Kidney (tissue), 22 donors: ENCODE measurements at places on chromosomes 4 and X.

DNA sequence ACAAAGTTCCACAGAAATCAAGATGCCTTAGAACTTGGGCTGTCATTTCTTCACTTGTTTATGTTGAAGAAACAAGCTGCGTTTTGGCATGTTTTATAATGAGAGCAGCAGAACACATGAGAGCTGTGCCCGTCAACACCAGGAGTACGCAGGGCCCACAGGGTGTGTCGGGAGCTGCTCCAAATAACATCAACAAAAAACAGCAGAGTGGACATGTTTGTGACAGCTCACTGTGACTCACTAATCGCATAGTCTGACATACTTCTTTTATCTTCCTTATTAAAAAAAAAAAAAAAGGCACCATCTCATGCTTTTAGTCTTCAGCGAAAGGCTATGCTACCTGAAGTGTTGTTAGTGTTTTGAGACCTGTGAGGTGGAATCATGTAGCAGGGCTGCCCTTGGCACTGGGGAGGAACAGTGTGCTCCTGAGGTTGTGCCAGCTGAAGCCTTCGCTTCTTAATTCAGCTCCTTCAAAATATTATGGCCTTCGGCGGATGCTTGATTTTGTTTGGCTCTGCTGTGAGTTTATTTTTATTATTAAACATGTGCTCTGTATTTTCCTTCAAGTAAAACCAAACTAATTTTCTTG, 32.8 kb downstream of the FHDC1 start:
- no peak for DNase-seq

DNA sequence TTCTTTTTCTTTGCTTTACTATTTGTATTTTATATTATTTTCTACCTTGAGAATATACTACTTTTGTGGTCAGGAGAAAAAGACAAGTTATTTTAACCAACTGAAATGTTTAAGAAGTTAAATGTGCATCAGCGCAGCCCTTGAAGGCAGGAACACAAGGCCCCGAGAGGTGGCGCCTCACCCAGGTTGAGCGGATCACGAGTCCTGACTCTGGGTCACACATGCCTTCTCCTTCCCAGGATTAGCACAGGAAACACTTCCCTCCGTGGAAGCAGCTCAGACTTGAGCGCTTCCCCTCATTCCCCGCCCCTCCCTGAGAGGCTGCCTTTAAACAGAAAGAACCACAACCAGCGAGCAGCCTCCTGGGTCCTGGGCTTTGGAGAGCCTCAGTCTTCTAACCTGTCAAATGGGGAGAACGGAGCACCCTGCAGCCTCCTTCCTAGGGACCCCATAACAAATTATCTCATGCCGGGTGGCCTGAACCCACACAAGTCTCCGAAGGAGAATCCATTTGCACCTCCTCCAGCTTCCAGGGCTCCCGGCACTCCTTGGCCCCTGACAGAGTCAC, 217.6 kb downstream of the AFAP1 start:
- no peak for DNase-seq

- DNase-seq: no peak
Measured at GRCh38 chr4:107746161-107746560, 26.1 kb upstream of the PAPSS1 start.

DNA sequence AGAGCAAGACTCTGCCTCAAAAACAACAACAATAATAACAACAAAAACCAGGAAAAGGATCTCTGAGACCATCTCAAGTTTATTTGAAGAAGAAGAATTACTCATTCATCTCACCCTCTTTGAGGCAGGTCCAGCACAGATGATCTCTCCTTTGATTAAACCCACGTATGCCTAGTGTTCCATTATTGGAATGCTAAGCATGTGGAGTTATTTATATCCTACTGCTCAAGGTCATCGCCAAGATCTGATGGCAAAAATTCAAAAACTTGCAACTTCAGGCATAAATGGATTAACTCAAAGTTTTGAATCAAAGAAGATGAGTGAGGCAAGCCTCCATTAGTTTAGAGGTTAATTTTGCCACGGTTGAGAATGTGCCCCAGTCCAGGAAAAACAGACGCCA, 184.2 kb downstream of the DHRSX start:
- no peak for DNase-seq

DNA sequence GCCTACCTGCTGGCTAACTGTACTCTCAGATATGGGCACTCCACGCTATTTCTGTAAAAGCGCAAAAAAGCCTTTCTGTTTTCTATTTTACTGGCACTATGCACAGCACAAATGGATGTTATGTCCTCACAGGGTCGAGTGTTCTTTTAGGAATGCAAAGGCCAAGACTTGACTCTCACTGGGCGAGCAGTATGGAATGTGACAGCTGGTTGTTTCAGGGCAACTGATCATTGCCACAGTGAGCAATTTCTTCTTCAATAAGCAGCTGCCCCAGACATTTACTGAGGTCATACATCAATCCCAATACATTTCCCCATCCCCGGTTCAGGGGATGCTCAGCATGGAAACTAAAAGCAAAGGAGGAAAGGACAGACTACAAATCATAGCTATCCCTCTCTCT, 58.2 kb downstream of the PDE5A start:
- DNase-seq: no peak

GRCh38 chr4:168877511-168878491, 132.3 kb downstream of the CBR4 start:
- DNase-seq: peak; percentile 70

GRCh38 chr4:73021634-73022033, 47.9 kb downstream of the COX18 start:
- DNase-seq: no peak

DNA sequence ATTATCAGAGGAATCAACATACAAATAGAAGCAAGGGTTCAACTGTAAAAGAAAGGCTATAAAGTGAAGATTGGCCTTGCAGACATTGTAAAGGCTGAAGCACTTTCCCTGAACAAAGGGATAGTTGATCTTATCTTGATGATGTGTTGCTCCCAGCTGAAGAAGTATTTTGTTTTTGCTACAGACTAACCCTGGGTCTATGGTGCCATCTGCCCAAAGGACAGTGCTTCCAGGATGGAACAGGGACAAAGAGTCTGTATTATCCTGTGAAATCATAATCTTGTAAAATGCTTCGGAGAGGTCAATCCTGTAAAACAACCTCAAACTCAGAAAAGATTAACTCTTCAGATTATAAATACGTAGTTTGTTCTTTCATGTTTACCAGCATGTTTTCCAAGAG, 251.7 kb upstream of the ANKRD50 start:
- no peak for DNase-seq

- no peak for DNase-seq
Measured at GRCh38 chr4:70892086-70892769, 9.9 kb upstream of the MOB1B start.

DNA sequence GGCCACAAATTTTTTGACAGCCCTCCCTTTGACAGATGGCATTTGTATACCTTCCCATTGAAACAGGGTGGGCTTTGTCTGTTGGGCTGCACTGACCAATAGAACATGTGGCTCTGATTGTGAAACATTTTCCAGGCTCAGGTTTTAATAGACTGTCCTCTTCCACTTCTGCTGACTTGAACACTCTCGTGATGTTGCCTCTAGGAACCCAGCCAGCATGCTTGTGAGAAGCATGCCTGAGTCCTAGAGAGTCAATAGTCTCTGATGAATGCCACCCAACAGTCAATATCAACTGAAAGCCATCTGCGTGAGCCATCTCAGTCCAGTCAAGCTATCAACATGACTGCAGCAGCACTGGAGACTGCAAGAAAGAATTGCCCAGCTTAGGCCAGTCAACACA, 290.0 kb downstream of the SLC7A11 start:
- no peak for DNase-seq

- DNase-seq: no peak
Measured at GRCh38 chr4:23005691-23006090, 313.0 kb downstream of the GBA3 start.

DNA sequence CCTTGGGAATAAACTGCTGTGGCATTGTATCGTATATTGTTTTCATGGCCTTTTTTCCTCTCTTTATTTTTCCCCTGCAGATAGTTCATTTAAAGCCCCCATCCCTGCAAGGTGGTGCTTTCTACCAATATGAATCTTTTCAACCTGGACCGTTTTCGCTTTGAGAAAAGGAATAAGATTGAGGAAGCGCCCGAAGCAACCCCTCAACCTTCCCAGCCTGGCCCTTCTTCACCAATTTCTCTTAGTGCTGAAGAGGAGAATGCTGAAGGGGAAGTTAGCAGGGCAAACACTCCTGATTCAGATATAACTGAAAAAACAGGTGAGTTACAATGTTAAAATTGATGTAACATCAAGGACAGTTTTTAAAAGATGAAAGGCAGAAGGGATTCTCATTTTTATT, 601 bp downstream of the SMARCAD1 start:
- no peak for DNase-seq

DNA sequence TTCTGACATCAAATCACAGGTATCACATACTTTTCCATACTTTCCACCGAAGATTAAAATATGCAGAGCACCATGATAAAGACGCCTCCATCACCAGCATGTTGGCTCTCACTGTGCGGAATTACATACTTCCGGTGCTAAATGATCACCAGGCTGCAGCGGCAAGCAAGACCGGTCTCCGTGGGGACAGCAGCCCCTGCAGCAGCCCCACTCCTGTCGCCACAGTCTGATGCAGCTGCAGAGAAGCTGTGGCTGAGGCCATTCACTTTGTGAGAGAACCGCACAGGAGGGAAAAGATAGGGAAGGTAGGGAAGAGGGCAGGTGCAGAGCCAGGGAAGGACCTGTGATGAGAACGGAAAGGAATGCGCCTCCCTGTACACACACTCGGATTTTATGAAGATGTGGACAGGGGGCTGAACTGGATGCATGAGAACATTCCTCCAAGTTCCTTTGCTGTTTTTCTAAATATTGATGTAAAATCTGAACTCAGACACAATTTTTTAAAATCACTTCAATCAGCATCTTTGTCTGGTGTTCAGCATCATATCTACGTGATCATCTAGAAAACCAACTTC, 38.3 kb downstream of the AFAP1 start:
- no peak for DNase-seq

- DNase-seq: no peak
Measured at GRCh38 chrX:10031746-10032145, 64.6 kb downstream of the CLDN34 start.

- no peak for DNase-seq
Measured at GRCh38 chr4:163595580-163595979, 101.1 kb downstream of the TMA16 start.

DNA sequence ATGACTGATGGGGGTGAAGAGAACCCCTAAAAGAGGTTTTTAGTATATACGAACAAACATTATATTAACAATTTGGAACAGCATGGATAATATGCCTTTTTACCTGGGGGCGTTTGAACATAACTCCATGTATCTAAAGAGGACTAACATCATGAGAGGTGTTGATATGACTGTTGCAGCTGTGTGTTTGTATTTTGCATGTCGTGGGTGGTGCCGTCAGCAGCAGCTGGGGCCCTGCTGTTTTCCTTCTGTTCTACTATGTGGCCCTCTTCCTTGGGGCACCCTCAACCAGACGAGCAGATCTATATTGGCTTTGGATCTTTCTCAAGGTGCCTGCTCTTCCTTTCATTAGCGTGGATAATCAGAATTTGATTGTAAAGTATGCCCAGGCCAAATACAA, 11.2 kb downstream of the GBA3 start:
- DNase-seq: no peak

GRCh38 chr4:10403633-10404445, 53.4 kb downstream of the ZNF518B start:
- DNase-seq: no peak

DNA sequence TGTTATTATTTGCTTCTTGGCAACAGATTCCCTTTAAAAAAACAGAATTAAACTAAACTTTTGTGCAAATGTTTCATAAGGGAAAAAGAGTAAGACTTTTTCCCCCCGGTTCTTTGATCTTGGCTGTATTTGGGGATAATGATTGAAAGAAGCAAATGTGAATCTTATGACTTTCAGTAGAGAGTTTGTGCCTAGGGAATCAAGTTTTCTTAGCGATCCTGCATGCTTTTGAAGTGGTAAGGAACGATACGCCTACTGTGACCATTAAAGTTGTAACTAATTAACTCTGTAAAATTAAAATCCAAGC, 9.0 kb downstream of the ATP10D start:
- no peak for DNase-seq

DNA sequence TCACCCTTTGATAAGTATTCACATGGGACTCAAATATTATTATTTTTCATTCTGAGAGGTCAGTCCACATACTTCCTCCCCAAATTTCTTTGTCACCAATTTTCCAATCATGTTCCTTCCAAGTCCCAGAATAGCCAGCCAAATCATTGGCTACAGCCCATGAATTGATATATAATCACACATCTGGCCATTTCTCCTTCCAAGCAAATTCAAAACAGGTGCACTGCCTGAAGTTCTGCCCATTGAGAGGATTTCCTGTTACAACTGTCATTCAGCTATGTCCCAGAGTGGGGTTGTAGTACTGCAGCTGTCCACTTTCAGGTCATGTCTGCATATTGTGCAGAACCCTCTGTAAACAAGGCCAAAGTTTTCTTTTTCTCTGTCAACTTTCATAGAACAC, 347.8 kb downstream of the GRID2 start:
- no peak for DNase-seq

DNA sequence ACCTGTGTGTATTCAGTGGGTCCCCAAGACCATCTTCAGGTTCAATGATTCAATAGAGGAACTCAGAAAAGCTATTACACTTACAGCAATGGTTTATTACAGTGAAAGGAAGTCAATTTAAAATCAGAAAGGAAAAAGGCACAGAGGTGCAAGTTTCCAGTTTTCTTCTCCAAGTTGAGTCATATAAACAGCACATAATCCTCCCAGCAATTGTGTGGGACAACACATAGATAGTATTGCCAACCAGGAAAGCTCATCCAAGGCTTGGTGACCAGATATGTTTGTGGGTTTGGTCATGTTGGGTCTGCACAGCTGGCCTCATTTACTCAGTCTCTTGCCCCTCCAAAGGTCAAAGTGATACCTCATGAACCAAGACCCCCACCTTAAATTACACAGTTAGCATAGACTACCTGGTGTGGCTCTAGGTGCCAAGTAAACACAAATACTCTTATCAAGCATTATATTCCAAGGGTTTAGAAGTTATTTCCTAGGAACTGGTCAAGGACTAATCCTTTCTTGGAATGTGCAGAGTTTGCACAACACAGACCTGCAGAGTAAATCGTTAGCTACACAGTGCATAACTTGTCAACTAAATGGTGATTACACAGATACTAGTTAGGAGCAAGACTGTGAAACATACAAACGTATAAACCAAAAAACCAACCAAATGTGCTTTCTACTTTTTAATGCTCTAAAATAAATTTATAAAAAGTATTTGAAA, 777.3 kb downstream of the PCDH18 start:
- peak; percentile 14 for DNase-seq

DNA sequence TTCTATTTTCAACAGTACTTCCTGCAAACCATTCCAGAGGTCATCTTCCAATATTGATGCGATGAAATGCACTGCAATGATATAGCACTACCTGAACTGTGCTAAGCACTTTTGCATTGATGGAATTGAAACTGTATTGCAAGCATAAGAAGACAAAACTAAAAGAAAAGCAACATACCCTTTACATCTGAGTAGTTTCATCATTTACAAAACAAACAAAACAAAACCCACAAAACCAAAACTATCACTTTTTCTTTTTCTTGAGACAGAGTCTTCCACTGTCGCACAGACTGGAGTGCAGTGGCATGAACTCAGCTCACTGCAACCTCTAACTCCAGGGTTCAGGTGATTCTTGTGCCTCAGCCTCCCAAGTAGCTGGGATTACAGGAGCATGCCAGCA, 120.1 kb upstream of the NAP1L5 start:
- no peak for DNase-seq
